ENCODE measurements at places on chromosomes 3 and 15.

DNA sequence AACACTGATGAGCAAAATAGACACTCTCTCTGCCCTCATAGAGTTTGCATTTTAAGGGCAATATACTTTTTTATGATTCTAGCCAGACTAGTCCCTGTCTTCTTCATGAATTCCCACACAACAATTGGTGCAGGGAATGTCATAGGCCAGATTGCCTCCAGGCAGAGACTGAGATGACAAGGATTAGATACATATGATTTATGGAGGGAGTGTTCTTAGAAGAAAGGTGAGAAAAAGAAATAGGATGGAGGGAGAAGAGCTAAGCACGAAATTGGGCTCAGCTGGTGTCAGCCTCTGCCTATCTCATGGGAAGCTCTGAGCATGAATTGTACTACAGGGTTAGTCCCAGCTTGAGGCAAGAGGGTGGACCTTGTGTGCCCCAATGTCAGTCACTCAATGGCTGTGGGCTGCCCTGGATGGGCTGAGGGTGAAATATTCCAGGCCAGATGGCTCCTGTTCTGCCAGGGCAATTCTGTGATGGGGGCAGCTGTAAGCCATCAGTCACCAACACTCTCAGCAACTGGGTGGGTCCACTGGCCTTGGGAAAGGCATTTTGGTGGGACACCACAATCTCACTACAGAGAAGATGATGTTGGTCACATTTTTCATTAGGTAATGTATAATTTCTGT lies 31.1 kb downstream of the EIF1B start:
- DNase-seq = no peak

DNA sequence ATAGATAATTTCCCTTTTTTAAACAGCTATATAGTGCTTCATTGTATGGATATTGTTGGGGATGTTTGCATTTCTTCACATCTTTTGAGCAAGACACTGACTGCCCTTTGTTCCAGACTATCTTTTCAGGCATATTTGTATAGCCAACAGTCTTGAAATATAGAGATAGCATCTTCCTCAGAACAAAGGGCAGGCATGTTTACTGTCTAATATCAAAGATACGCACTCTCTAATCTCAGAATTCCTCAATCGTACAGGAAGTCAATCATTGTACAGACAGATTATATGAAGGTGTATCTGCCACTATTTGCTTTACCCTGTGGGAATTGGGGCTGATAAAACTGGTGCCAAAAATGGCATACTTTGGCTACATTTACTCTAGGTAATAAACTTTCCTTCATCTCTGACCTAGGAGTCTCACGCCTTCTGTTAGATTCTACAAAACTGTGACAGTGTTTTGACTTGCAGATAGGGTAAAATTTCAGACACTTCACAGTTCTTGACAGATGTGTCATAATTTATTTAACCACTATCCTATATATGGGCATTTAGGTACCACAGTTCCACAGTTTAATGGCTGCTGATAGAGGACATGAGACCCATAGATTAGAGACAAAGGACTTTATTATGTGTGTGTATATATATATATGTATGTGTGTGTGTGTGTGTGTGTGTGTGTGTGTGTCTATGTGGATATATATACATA lies 321.0 kb downstream of the IGSF11 start:
- no peak for DNase-seq

DNA sequence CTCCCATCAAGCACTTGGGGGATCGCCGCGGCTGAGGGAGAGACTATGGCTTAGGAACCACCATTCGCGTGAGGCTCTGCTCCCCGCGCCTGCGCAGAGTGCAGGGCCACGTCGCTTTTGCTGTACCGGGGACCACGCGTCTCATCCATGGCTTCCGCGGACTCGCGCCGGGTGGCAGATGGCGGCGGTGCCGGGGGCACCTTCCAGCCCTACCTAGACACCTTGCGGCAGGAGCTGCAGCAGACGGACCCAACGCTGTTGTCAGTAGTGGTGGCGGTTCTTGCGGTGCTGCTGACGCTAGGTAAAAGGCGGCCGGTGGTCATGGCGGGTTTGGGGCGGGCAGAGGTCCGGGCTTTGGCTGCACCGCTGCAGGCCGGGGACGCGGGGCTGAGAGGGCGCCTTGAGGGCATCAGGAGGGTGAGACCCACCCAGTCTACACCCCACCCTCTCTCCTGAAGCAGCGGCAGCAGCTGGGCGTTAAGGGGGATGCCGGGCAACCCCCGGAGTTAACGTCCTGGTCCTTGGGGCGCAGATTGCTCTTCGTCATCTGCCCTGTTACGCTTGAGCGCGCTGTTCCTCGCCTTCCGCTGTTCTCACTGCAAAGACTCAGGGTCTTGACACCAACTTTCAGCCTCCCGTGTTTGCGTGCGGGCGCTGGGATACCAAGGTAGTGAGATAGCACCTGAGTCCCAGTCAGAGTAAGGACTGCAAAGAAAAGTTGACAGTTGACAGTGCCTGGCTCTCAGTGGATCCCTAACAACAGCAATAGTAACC lies at the start of gene SRPRB:
Gene SRPRB (plus strand): TSS at position 114 of the 774 bp plus-strand sequence. CDS start 34 bp downstream, at position 148.
- DNase-seq = peak; percentile 97

GRCh38 chr3:72818905-72819304 lies 29.3 kb downstream of the SHQ1 start:
- DNase-seq = no peak

DNA sequence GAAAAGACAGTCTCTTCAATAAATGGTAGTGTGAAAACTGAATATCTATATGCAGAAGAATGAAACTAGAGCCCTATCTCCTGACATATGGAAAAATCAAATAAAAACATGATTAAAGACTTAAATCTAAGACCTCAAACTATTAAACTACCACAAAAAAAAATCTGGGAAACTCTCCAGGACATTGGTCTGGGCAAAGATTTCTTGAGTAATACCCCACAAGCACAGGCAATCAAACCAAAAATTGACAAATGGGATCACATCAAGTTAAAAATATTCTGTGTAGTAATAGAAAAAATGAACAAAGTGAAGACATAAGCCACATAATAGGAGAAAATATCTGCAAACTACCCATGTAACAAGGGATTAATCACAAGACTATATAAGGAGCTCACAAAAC lies 286.4 kb downstream of the TBC1D5 start:
- no peak for DNase-seq

GRCh38 chr3:9809239-9809614 lies 835 bp upstream of the TTLL3 start:
- DNase-seq = no peak

- no peak for DNase-seq
These were observed 99.7 kb downstream of the XXYLT1 start for GRCh38 chr3:195171093-195171873.

DNA sequence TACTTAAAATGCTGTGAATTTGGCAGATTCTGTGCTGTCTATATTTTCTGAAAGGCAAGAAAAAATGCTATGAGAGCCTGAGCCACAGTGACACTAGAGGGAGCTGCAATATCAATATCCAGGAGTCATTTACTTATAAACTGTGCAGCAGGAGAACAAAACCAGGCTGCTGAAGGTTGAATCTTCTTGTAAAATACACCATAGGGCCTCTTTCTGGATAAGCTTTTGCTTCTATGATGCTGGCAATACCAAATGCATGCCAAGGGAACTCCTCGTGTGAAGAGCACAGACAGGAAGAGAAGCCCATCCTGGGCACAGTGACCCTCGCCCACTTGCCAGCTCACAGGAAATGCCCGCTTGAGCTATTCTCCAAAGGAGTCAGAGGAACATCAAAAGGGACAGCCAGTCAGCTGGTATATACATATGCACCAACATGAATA lies 48.0 kb upstream of the TSPAN3 start:
- peak; percentile 63 for DNase-seq

- DNase-seq = no peak
These were observed 51.5 kb downstream of the APBA2 start for GRCh38 chr15:28937271-28937670.

- no peak for DNase-seq
These were observed 22.1 kb downstream of the MAPKAPK3 start for GRCh38 chr3:50639055-50639494.

DNA sequence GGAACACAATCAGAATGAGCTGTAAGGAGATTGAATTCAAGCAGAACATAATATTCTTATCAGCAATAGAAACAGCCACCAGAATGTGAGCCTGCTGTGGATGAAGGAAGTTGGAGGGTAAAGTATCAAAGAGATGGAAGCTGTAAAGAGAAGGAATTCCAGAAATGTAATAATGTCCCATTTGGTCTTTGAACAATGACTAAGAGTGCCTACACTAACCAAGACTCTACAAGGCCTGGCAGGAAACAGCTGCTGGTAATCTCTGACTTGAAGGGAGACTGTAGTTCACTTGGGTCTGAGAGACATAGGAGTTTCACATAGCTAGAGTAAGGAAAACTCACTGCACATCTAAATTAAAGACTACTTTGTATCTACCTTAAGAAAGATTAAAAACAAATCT lies 1176.0 kb upstream of the ALCAM start:
- DNase-seq = no peak

- DNase-seq = no peak
These were observed 36.4 kb downstream of the RFTN1 start for GRCh38 chr3:16477056-16477455.

- DNase-seq = no peak
These were observed 329.8 kb upstream of the SGO1 start for GRCh38 chr3:20515834-20516233.
